ENCODE measurements at places on chromosomes 16 and 17. TPM values are rescaled to one million over a fixed set of nuclear protein-coding genes. Genes with fewer than 3 reads are reported as not detected.

GRCh38 chr17:6517062-6517461 lies 39.3 kb downstream of the PITPNM3 start:
- no peaks in the 10 kb centered on the region for H3K36me3 ChIP-seq
- no peak overlapping the region for H3K27ac ChIP-seq
- H3K27me3 ChIP-seq, result no peaks in the 10 kb centered on the region
- no peak for DNase-seq
- H3K4me1 ChIP-seq, result no peaks in the 10 kb centered on the region

Gene ANKRD40
- 21.7 TPM for total RNA-seq

Gene ALDH3A1
- not detected for total RNA-seq

Gene TVP23A
- total RNA-seq, result 1.7 TPM

Gene TNFRSF13B
- 161 TPM for total RNA-seq

GRCh38 chr17:79861413-79862216 lies 22.4 kb upstream of the CBX4 start:
- no peak overlapping the region for H3K4me3 ChIP-seq
- peaks cover 3% of the 10 kb centered on the region for H3K27me3 ChIP-seq
- H3K27ac ChIP-seq, result no peak overlapping the region
- peaks cover 4% of the 10 kb centered on the region for H3K4me1 ChIP-seq
- DNase-seq, result no peak

- no peak overlapping the region for H3K4me3 ChIP-seq
- DNase-seq, result no peak
- H3K36me3 ChIP-seq, result no peaks in the 10 kb centered on the region
- H3K27ac ChIP-seq, result no peak overlapping the region
- H3K27me3 ChIP-seq, result no peaks in the 10 kb centered on the region
These were observed 34.4 kb downstream of the GDPD1 start for GRCh38 chr17:59254742-59255141.

Gene KDM6B
- 19.7 TPM for total RNA-seq

- H3K4me1 ChIP-seq, result no peaks in the 10 kb centered on the region
- no peak overlapping the region for H3K27ac ChIP-seq
- no peak overlapping the region for H3K4me3 ChIP-seq
- H3K36me3 ChIP-seq, result no peaks in the 10 kb centered on the region
- H3K27me3 ChIP-seq, result peaks cover 15% of the 10 kb centered on the region
These were observed 1.2 kb upstream of the CBLN1 start for GRCh38 chr16:49282690-49283375.

Gene CDRT15L2
- not detected for total RNA-seq

- H3K36me3 ChIP-seq, result no peaks in the 10 kb centered on the region
- H3K4me1 ChIP-seq, result peaks cover 8% of the 10 kb centered on the region
- no peak for DNase-seq
- no peaks in the 10 kb centered on the region for H3K27me3 ChIP-seq
These were observed 2.8 kb upstream of the ATXN2L start for GRCh38 chr16:28820016-28820415.

DNA sequence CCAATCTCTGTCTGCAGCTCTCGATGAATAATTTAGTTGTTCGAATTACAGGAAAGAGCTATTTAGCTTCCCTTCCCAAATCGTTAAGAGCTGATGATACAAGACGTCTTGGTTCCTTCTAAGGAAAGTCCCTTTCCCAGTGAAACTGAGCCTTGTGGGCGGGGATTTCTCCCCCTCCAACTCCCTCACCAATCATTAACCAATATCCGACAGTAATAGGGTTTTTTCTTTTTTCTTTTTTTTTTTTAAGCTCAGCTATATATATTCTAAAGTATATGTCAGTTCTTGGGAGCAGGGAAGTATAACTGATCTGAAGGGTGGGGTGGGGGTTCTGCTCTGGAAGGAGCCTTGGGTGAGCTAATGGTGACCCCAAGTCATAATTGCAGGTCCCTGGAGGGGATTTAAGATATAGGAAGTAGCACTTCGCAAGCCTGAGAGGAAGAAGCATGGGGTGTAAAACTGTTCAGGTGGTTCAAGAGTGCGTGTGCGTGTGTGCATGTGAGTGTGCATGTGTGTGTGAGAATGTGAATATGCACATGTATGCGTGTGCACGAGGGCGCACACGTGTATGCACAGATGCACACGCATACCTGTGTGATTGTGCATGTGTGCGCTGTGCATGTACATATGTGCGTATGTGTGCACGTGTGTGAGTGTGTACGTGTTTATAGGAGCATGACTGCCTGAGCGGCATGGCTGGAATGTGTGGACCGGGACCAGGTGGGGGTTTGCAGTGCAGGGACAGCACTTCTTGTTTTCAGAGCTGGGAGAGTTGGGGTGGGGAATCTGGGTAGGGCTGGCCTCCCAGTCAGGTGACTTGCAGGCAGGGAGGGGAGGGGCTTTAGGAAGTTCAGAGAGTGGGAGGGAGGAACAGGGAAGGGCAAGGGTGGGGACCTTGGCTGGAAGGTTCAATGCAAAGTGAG lies 42.7 kb downstream of the SOCS3 start:
- H3K27ac ChIP-seq, result peak overlapping the region; percentile 76
- peak; percentile 43 for DNase-seq
- H3K4me3 ChIP-seq, result peak overlapping the region; percentile 70
- peaks cover 42% of the 10 kb centered on the region for H3K4me1 ChIP-seq

Gene GINS3
- 14.2 TPM for total RNA-seq

DNA sequence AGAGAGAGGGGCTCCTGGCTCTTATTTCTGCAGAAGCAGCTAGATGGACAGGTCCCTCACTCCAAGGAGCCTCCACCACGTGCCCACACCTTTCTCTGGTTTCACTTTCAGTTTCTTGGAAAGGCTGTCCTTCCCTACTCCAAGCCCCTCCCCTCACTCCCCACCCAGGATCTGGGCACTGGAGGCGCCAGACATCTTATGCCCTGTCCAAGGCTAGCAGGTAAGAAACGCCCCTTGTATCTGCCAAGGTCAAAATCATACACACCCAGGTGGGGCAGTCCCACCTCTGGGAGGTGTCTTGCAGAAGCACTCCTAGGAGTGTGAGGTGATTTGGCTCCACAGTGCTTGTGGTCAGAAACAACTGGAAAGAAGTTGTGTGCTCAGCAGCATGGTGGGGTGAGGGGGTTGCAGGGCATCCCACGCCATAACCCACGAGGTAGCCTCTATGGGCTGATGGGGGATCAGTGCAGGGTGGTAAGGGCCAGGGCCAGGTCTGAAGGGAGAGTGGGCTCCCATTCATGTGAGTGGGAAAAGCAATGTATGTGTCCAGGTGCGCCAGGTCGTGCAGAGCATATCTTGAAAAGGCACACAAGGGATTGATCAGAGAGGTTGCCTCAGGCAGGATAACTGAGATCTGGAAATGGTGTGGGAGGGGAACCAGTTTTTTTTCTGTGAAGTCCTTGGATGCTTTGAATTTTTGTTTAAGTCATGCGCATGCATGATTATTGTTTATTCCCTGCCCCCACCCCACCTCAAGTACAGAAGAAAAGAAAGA lies 31.8 kb upstream of the PRM1 start:
- H3K4me1 ChIP-seq, result peaks cover 57% of the 10 kb centered on the region
- H3K27me3 ChIP-seq, result no peaks in the 10 kb centered on the region
- no peaks in the 10 kb centered on the region for H3K36me3 ChIP-seq
- H3K27ac ChIP-seq, result no peak overlapping the region

- H3K4me3 ChIP-seq, result no peak overlapping the region
- H3K27ac ChIP-seq, result no peak overlapping the region
- H3K27me3 ChIP-seq, result peaks cover 4% of the 10 kb centered on the region
These were observed 79.6 kb upstream of the HS3ST2 start for GRCh38 chr16:22734368-22734767.

DNA sequence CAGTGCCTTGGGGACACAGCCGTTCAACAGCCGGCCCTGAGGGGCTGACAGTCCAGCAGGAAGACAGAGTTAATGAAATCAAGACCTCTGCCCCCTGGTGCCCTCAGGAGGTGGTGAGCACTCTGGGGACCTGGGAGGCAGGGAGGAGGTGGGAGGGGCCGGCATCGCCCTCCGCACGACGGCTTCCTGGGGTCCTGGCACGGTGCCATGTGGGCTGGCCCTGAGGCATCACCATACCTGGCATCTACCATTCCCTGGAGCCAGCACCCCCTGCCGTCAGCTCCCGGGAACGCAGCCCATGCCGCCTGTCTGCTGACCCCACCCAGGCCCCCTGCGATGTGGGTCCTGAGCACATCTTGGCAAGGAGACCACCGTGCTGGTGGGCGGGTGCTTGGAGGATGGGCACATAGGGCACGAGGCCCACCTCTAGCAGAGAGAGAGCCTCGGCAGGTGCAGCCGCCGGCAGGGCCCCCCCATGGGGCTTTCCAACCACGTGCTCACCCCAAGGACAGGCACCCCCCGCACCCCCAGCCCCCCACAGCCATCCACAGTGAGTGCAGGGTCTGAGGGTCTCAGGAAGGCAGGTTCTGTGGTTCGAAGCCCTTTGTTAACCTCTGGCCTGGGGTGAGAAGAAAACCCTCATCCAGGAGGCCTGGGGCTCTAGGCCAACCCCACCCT lies 52.5 kb downstream of the ZFPM1 start:
- no peak overlapping the region for H3K27ac ChIP-seq
- H3K4me3 ChIP-seq, result no peak overlapping the region
- no peak for DNase-seq
- no peaks in the 10 kb centered on the region for H3K27me3 ChIP-seq

Gene IRF8
- 191 TPM for total RNA-seq

DNA sequence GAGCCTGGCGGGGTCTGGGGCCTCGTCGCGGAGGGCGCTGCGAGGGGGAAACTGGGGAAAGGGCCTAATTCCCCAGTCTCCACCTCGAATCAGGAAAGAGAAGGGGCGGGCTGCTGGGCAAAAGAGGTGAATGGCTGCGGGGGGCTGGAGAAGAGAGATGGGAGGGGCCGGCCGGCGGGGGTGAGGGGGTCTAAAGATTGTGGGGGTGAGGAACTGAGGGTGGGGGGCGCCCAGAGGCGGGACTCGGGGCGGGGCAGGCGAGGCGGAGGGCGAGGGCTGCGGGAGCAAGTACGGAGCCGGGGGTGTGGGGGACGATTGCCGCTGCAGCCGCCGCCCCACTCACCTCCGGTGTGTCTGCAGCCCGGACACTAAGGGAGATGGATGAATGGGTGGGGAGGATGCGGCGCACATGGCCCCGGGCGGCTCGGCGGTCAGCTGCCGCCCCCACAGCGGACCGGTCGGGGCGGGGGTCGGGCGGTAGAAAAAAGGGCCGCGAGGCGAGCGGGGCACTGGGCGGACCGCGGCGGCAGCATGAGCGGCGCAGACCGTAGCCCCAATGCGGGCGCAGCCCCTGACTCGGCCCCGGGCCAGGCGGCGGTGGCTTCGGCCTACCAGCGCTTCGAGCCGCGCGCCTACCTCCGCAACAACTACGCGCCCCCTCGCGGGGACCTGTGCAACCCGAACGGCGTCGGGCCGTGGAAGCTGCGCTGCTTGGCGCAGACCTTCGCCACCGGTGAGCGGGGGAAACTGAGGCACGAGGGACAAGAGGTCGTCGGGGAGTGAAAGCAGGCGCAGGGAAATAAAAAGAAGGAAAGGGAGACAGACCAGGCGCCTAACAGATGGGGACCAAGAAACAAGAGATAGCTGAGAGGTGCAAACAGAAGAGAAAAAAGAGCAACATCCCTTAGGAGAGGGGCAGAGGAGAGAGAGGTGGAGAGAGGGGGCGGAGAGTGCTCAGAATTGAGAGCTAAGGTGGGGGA lies at the start of gene PNMT:
Gene PNMT (plus strand): TSS at position 509 of the 980 bp plus-strand sequence. CDS start 23 bp downstream, at position 532.
- no peak within 1 kb of the TSS for H3K27ac ChIP-seq
- peak within 1 kb of the TSS; percentile 44 for H3K4me3 ChIP-seq
- no peak for DNase-seq
- no peaks in the 10 kb centered on the region for H3K4me1 ChIP-seq
- no peaks in the 10 kb centered on the region for H3K36me3 ChIP-seq
- peaks cover 6% of the 10 kb centered on the region for H3K27me3 ChIP-seq

GRCh38 chr17:63786117-63786516 lies 12.1 kb downstream of the DDX42 start:
- H3K4me3 ChIP-seq, result no peak overlapping the region
- peaks cover 10% of the 10 kb centered on the region for H3K36me3 ChIP-seq
- DNase-seq, result no peak
- no peak overlapping the region for H3K27ac ChIP-seq

All from GM12878 (cell line).